Activated CD8-positive, alpha-beta T cell treated with anti-CD3 and anti-CD28 coated beads for 36 hours (primary cell): ENCODE measurements at places on chromosomes 4 and X. TPM values are rescaled to one million over a fixed set of nuclear protein-coding genes. Genes with fewer than 3 reads are reported as not detected.

The LGI2 gene
- not detected for total RNA-seq

The CT45A5 gene
- total RNA-seq = not detected

The JCHAIN gene
- total RNA-seq = not detected

The GPR82 gene
- 0.11 TPM for total RNA-seq

The TMEM255A gene
- not detected for total RNA-seq

GRCh38 chr4:171979461-171979860 is 166.3 kb downstream of the GALNTL6 start:
- H3K27me3 ChIP-seq = no peaks in the 10 kb centered on the region
- H3K4me1 ChIP-seq = no peaks in the 10 kb centered on the region
- no peak overlapping the region for H3K4me3 ChIP-seq
- no peak for DNase-seq
- no peaks in the 10 kb centered on the region for H3K36me3 ChIP-seq

- H3K4me1 ChIP-seq = peaks cover 50% of the 10 kb centered on the region
- H3K36me3 ChIP-seq = peaks cover 19% of the 10 kb centered on the region
- no peak overlapping the region for H3K4me3 ChIP-seq
- no peak for DNase-seq
- H3K27me3 ChIP-seq = no peaks in the 10 kb centered on the region
Observed at GRCh38 chr4:121143131-121143530, 21.0 kb downstream of the TNIP3 start.

DNA sequence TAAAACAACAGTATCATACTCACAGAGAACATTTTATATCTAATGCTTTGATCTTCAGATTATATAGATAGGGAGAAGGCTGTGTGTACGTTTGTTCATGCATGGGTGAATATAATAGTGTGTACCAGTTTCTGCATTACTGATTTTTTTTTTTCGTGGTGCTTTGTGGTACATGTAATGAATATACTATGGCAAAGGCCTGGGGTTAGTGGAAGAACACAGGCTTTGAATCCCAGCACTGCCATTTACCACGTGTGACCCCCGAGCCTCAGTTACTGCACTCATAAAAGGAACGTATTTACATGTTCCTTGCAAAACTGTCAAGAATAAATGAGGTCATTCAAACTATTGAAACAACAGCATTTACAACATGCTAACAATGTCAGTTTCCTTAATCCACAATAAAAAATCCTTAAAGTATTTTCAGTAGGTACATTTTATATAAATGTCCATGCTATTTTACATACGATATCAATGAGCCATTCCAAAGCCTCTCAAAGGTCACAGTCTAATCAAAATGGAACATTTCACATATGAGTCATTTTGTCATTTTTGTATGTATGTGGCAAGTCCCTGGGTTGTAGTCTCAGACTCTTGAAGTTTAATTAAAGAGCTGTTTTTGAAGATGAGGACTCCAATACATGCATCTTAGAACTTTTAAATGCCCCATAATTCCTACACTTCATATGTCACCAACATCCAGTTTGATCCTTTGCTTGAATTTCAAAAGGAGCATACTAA is 242.8 kb downstream of the PPP3CA start:
- peaks cover 9% of the 10 kb centered on the region for H3K36me3 ChIP-seq
- DNase-seq = peak; percentile 29
- no peak overlapping the region for H3K4me3 ChIP-seq
- peak overlapping the region; percentile 36 for H3K27ac ChIP-seq
- peaks cover 28% of the 10 kb centered on the region for H3K4me1 ChIP-seq

DNA sequence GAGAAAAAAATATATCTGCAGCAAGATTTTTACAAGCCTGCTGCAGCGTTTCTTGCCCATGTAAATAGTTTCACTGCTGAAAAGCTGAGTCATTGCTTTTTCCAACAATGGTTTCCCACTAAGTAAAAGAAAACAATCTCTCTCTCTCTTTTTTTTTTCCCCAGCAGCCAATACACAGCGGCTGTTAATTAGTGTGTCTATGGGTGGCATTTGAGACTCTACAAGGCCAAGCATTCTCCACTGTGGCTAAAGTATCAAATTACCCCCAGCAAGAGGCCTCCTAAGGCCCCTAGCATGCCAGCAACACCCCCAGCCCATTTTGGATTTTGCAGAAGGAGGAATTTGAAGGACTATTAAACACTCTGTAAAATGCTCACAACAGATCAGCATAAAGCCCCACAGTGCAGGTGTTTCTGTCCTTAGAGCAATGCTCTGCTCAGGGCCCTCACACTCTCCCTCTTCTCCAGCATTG is 837.4 kb downstream of the TRIML1 start:
- no peaks in the 10 kb centered on the region for H3K27me3 ChIP-seq
- no peak overlapping the region for H3K27ac ChIP-seq
- H3K4me1 ChIP-seq = no peaks in the 10 kb centered on the region
- no peak for DNase-seq
- H3K4me3 ChIP-seq = no peak overlapping the region

DNA sequence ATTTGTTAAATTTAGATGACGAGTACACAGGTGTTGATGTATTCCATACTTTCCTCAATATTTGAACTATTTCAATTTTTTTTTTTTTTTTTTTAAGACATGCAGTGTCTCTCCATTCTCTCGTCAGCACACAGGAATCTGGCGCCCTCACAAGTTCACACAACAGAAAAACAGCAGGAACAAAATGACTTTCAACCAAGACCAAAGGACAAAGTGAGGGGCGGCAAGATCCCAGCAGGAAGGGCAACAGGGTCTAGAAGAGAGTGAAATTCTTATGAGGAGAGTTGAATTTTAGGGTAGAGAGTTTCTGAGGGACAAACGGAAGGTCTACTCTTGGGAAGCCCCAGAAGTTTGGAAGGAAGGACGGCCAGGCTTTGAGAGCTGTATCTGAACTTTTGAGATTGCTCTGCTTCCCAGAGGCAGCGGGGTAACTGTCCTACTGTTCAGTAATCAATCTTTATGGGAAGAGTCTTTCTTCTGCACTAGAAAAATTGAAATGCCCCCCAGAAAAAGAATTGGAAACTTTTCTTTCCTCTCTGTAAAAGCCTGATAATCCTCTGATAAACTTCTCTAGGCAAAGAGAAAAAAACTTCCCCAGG is 760.2 kb downstream of the RAB28 start:
- no peak for DNase-seq
- H3K36me3 ChIP-seq = no peaks in the 10 kb centered on the region
- no peaks in the 10 kb centered on the region for H3K4me1 ChIP-seq

GRCh38 chr4:38667085-38667893 is 3.3 kb downstream of the KLF3 start:
- no peaks in the 10 kb centered on the region for H3K36me3 ChIP-seq
- peaks cover 70% of the 10 kb centered on the region for H3K4me1 ChIP-seq
- H3K27me3 ChIP-seq = no peaks in the 10 kb centered on the region
- H3K4me3 ChIP-seq = peak overlapping the region; percentile 79
- peak; percentile 78 for DNase-seq
- peak overlapping the region; percentile 85 for H3K27ac ChIP-seq

DNA sequence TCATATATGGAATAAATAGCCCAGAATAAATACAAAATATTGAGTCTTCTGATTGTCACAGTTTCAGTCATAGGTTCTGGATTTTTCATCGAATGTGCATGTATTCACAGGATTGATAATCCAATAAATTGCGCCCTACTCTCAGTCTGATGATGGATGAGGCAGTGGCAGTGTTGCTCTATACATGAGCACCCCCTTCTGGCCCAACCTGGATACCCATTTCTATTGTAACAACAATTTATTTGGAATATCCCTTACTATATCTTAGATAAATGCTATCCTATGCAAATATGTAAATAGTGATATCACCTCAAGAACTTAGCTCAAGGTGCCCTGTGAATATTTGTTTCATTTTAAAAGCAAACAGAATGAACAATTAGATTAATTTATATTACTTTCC is 733.7 kb upstream of the PABPC4L start:
- H3K27me3 ChIP-seq = no peaks in the 10 kb centered on the region
- H3K27ac ChIP-seq = no peak overlapping the region
- no peaks in the 10 kb centered on the region for H3K36me3 ChIP-seq
- DNase-seq = peak; percentile 19
- H3K4me3 ChIP-seq = no peak overlapping the region

DNA sequence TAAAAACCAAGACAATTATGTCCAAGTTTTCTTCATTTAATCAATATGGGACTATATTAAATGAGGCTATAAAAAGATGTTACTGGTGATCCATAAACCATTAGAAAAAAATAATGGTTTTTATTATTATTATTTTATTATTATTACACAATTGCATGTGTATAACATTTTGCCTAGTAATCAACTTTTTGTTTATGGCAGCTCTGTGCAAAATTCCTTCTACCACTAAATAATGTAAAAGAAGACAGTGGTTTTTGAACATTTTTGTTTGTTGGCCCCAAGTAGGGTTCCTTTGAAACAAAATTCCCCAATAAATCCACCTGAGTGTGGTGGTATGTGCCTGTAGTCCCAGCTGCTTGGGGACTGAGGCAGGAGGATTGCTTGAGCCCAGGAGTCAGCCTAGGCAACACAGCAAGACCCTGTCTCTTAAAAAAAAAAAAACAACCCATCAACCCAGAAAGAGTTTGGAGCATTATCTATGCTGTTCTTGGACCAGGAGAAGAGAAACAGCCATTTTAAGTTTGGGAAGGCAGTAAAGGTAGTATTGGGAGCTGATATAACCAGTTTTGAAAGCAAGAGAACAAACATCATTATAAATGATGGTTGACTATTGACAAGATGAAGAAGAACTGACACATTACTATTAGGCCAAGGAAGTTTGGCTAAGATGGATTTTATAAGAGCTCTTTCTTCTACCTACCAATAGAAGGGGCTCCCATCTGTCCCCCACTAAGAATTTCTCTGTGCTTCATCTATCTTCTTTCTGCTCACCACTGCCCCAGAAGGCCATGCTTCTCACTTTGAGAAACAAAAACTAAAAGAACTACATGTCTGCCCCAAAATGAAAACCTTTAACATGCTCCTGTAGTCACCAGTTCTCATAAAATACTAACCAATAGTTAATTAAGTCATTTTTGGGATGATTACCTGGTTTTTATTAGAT is 2.2 kb downstream of the TMEM156 start:
- no peaks in the 10 kb centered on the region for H3K27me3 ChIP-seq
- H3K4me1 ChIP-seq = peaks cover 48% of the 10 kb centered on the region
- peak; percentile 40 for DNase-seq
- H3K36me3 ChIP-seq = peaks cover 4% of the 10 kb centered on the region

- H3K4me1 ChIP-seq = no peaks in the 10 kb centered on the region
- DNase-seq = no peak
- H3K36me3 ChIP-seq = no peaks in the 10 kb centered on the region
- H3K27me3 ChIP-seq = peaks cover 6% of the 10 kb centered on the region
- H3K4me3 ChIP-seq = no peak overlapping the region
- no peak overlapping the region for H3K27ac ChIP-seq
Observed at GRCh38 chr4:100280807-100281206, 90.5 kb upstream of the DDIT4L start.

- H3K36me3 ChIP-seq = no peaks in the 10 kb centered on the region
- DNase-seq = peak; percentile 23
- no peaks in the 10 kb centered on the region for H3K4me1 ChIP-seq
- H3K4me3 ChIP-seq = no peak overlapping the region
- H3K27ac ChIP-seq = no peak overlapping the region
Observed at GRCh38 chrX:10597871-10598270, 22.5 kb downstream of the MID1 start.

GRCh38 chrX:19683817-19684216 is 168.5 kb upstream of the MAP3K15 start:
- H3K4me1 ChIP-seq = peaks cover 86% of the 10 kb centered on the region
- DNase-seq = peak; percentile 57
- peak overlapping the region; percentile 94 for H3K27ac ChIP-seq
- peak overlapping the region; percentile 71 for H3K4me3 ChIP-seq
- H3K36me3 ChIP-seq = peaks cover 53% of the 10 kb centered on the region

- DNase-seq = no peak
- H3K27ac ChIP-seq = no peak overlapping the region
- no peaks in the 10 kb centered on the region for H3K36me3 ChIP-seq
- no peak overlapping the region for H3K4me3 ChIP-seq
- peaks cover 2% of the 10 kb centered on the region for H3K27me3 ChIP-seq
- H3K4me1 ChIP-seq = peaks cover 8% of the 10 kb centered on the region
Observed at GRCh38 chr4:140358281-140358680, 15.2 kb upstream of the SCOC start.

DNA sequence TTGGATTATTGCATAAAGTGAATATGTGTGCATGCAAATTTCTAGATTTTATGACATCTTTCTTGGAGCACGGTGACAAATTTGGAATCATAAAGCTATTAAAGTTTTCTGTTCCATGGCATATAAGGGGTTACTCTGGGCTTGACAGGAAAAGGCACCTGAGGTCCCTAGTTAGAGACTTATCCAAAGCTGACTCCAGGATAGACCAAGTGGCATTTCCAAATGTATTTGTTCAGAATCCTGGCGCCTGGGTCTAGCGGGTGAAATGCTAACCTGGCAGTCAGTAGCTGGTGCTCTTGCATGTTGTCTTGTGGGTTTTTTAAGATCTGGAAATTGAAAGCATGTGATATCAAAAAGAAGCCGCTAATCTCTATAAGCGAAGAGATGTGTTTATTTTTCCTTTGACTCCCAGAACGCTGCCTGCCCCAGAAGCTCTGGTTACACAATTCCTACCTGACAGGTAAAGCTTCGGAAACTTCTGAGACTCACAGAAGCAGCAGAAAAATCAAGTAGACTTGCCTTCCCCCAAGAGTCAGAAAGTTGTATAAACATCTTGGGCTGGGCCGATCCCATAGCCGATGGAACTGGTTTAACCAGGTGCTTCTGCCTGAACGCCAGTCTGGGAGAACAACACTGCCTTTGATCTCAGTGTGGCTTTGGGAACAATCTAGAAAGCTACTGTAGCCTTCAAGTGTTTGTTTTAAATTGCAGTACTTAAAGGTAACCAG is 12.9 kb upstream of the ZCCHC4 start:
- H3K4me3 ChIP-seq = no peak overlapping the region
- H3K36me3 ChIP-seq = no peaks in the 10 kb centered on the region
- no peak for DNase-seq

DNA sequence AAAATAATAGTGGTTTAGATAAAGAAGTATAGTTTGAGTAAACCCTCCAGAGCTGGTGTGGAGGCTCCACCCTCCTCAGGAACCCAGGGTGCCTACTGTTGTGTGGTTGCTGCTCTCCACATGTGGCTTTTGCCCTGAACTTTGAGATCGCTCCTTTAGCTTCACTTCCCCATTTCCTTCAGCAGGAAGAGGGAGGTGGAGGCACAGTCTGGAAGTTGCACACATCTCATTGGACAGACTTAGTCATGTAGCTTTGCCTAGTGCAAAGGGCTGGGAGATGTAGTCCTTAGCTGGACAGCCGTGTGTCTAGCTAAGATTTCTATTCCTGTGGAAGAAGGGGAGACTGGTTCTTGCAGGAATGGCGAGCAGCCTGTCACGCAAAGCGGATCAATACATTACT is 37.9 kb downstream of the RGS12 start:
- H3K27me3 ChIP-seq = no peaks in the 10 kb centered on the region
- no peak overlapping the region for H3K4me3 ChIP-seq
- peaks cover 3% of the 10 kb centered on the region for H3K4me1 ChIP-seq
- DNase-seq = no peak
- H3K27ac ChIP-seq = no peak overlapping the region
- no peaks in the 10 kb centered on the region for H3K36me3 ChIP-seq
